HCT116 (cell line): ENCODE measurements at places on chromosomes 16 and 17. TPM values are rescaled to one million over a fixed set of nuclear protein-coding genes. Genes with fewer than 3 reads are reported as not detected.

GRCh38 chr17:40247926-40248495 lies 28.9 kb downstream of the WIPF2 start:
- no peaks in the 10 kb centered on the region for H3K36me3 ChIP-seq
- H3K27ac ChIP-seq = no peak overlapping the region
- no peaks in the 10 kb centered on the region for H3K27me3 ChIP-seq
- no peak overlapping the region for H3K4me3 ChIP-seq
- peaks cover 17% of the 10 kb centered on the region for H3K4me1 ChIP-seq
- DNase-seq = no peak

DNA sequence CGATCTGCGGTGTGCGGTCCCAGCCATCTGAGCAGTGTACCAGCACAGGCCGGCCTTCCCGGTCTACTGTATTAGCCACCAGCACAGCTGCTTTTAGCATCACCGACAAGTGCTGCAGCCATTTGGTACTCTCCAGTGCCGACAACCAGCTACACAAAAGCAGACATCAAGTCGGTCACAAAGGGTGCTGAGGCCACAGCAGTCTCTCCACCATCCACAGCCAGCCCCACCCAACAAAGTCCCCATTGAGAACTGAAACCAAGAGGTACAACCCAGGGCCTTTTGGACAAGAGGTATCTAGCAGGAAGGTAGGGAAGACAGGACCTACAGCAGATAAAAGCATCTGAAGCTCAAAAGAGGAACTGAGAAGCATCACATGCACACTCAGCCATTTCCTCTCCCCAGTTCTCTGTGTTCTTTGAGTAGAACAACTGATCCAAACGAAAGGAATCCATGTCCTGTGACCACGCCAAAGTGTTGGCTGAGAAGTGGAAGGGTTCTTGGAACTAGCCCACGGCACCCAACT lies 9.5 kb downstream of the MTMR4 start:
- H3K27ac ChIP-seq = no peak overlapping the region
- H3K4me3 ChIP-seq = no peak overlapping the region
- no peak for DNase-seq
- no peaks in the 10 kb centered on the region for H3K27me3 ChIP-seq
- H3K4me1 ChIP-seq = no peaks in the 10 kb centered on the region

GRCh38 chr16:69112285-69113129 lies 7.1 kb downstream of the HAS3 start:
- peaks cover 40% of the 10 kb centered on the region for H3K4me1 ChIP-seq
- no peak overlapping the region; the same call in 1 of the 2 replicates for H3K27ac ChIP-seq
- DNase-seq = no peak
- H3K4me3 ChIP-seq = no peak overlapping the region
- H3K27me3 ChIP-seq = no peaks in the 10 kb centered on the region
- peaks cover 49% of the 10 kb centered on the region for H3K36me3 ChIP-seq

DNA sequence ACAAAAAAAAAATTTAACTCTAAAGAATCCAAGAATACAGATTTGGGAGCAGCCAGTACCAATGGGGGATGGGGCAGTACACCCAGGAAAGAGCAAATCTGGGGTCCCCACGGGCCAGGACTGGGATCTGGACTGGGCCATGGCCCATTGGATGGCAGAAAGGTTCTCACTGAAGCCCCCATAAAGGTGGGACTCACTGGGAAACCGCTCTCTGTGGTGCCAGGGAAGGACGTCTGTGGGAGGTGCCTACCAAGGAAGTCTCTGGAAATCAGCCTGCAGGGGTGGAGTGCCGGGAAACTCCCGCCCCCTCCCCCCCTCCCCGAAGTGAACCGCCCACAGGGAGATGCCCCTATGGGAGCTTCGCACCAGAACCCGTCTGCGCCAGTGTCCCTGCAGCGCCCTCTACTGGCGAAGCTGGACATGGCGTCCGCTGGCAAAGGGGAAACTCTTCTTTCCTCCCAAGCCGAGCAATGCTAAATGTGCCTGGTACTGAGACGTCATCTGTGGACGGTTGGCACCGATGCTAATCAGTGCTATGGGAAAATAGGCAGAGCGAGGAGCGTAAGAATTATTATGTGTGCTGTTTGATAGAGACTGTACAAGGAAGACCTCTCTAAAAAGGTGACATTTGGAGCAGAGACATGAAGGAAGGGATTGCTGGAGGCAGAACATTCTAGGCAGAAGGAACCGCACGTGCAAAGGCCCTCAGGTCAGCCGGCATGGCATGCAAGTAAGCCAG lies 671.1 kb downstream of the WWOX start:
- no peaks in the 10 kb centered on the region for H3K27me3 ChIP-seq
- no peaks in the 10 kb centered on the region for H3K4me1 ChIP-seq
- DNase-seq = no peak
- no peak overlapping the region for H3K4me3 ChIP-seq
- no peaks in the 10 kb centered on the region for H3K36me3 ChIP-seq

DNA sequence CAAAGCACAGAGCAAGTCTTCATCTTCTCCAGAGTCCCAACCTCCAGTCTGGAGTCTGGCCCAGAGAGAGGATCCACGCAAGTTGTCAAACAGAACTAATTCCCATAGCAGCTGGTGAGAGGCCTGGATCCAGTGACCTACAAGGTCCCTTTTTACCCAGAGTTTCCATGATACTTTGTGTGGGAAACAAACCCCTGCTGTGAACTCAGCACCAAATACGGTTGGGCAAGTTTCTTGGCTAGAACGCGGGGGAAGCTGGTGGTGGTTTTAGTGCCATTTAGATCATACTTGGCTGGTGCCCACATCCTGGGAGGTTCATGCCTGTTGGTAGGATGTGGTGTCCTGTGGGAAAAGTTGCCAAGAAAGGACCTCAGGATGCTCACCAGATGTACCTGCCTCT lies 18.1 kb downstream of the TMC7 start:
- peaks cover 24% of the 10 kb centered on the region for H3K4me1 ChIP-seq
- no peaks in the 10 kb centered on the region for H3K36me3 ChIP-seq
- no peak overlapping the region for H3K27ac ChIP-seq
- no peak overlapping the region for H3K4me3 ChIP-seq
- no peak for DNase-seq
- H3K27me3 ChIP-seq = no peaks in the 10 kb centered on the region

Gene TEDC2
- 26.5 TPM for total RNA-seq

Gene MMP25
- 2.5 TPM for total RNA-seq

Gene NKIRAS2
- total RNA-seq = 26.4 TPM

- DNase-seq = no peak
- no peaks in the 10 kb centered on the region for H3K27me3 ChIP-seq
- H3K36me3 ChIP-seq = no peaks in the 10 kb centered on the region
- H3K4me1 ChIP-seq = peaks cover 40% of the 10 kb centered on the region
Measured at GRCh38 chr17:4497101-4497824, 1.4 kb upstream of the SPNS2 start.

DNA sequence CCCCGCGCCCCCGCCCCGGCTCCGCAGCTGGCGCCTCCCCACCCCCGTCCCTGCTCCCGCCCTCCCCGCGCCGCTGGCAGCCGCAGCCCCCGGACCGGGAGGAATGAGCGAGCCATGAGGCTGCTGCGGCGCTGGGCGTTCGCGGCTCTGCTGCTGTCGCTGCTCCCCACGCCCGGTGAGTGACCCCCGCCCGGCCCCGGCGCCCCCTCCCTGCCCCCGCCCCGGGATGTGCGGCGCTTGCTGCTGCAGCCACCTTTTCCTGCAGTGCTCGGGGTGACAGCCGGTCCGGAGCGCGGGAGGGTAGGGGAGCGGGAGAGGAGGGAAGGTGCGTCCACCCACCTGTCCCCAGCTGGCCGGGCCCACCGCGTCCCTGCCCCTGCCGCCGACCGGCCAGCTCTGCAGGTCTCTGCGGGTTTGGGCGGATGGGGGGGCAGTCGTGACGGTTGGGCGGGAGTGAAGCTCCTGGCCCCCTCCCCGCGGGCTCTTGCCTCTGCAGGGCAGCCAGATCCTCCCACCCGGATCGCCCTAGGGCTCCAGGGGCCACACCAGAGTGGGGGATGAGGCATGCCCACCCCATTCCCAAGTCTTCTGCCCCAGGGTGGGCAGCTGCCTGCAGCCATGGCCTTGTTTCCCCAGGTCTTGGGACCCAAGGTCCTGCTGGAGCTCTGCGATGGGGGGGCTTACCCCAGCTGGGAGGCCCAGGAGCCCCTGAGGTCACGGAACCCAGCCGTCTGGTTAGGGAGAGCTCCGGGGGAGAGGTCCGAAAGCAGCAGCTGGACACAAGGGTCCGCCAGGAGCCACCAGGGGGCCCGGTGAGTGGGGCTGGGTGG lies 513 bp downstream of the ADAM11 start:
- H3K27ac ChIP-seq = peak overlapping the region; percentile 52; the same call in 1 of the 2 replicates
- peak overlapping the region; percentile 62 for H3K4me3 ChIP-seq

- no peaks in the 10 kb centered on the region for H3K36me3 ChIP-seq
- no peaks in the 10 kb centered on the region for H3K4me1 ChIP-seq
- H3K27ac ChIP-seq = no peak overlapping the region
- no peak for DNase-seq
- no peaks in the 10 kb centered on the region for H3K27me3 ChIP-seq
- H3K4me3 ChIP-seq = no peak overlapping the region
Measured at GRCh38 chr17:46803544-46803943, 14.9 kb downstream of the WNT3 start.
